ENCODE measurements at places on chromosomes 2 and 18.

GRCh38 chr2:207251573-207252192 lies 85.9 kb upstream of the KLF7 start:
- peaks cover 11% of the 10 kb centered on the region for H3K4me1 ChIP-seq
- DNase-seq = no peak
- H3K36me3 ChIP-seq = no peaks in the 10 kb centered on the region
- no peak overlapping the region for H3K4me3 ChIP-seq
- no peaks in the 10 kb centered on the region for H3K27me3 ChIP-seq
- no peak overlapping the region for H3K27ac ChIP-seq

DNA sequence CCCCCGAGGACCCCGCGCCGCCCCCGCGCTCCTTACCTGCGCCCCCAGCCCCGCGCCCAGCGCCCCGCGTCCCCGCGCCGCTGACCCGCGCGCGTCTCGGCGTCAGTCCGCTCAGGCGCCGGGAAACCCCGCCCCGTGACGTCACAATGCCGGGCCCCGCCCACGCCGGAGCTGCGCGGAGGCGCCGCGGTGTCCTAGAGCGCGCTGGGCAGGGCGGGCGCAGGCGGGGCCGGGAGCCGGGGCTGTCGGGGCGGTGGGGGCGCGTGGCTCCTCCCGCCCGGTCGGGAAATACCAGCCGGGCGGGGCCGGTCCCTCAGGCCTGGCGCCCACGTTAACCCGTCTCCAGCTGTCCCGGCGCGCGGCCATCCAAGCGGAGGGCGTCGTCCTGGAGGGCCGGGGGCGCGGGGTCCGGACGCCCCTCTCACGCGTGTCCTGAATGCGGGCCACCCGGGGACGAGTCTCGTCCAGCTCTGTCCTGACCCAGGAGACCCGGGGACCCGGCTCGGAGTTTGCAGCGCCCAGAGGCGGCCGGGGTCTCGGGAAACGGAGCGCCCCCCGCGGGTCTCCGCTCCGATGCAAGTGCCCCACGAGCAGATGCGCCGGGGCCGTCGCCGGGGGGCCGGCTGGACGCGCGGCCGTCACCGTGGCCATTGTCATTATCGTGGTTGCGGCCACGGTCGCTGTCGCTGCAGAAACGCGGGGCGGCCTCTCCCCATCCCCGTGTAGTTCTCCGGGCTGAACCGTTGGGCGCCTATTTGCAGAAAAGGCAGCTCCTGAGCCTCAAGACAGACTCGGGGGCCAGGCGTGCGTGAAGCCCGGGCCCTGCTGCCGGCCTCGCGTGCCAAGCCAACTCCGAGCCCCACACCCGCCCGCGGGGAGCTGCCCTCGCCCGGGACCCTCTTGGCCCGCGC lies at the start of gene SLC66A2:
Gene SLC66A2, minus strand, starts transcription at position 109 of the 911 bp plus-strand sequence. CDS start 727 bp downstream, outside the sequence.
- DNase-seq = peak; percentile 98
- no peaks in the 10 kb centered on the region for H3K27me3 ChIP-seq
- no peaks in the 10 kb centered on the region for H3K36me3 ChIP-seq
- H3K27ac ChIP-seq = peak within 1 kb of the TSS; percentile 81

DNA sequence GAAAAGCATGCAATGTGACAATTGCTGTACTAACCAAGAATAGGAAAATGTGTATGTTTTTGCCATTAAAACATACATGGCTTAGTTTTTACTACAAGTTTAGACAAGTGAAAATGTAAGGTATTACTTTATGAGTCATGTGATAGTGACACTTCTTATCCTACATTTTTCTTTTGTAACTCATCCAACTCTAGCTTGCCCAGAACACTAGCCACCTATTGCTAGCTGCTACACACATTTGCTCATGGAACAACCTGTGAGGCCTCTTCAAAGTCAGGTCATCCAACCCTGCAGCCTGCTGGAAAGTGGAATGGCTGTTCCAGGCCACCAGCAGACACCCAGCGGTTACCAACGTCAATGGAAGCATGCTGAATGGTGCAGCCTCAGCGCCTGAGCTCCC lies 1043.9 kb downstream of the TMEM182 start:
- H3K36me3 ChIP-seq = no peaks in the 10 kb centered on the region
- H3K27ac ChIP-seq = no peak overlapping the region
- H3K4me1 ChIP-seq = no peaks in the 10 kb centered on the region
- H3K4me3 ChIP-seq = no peak overlapping the region
- no peak for DNase-seq

DNA sequence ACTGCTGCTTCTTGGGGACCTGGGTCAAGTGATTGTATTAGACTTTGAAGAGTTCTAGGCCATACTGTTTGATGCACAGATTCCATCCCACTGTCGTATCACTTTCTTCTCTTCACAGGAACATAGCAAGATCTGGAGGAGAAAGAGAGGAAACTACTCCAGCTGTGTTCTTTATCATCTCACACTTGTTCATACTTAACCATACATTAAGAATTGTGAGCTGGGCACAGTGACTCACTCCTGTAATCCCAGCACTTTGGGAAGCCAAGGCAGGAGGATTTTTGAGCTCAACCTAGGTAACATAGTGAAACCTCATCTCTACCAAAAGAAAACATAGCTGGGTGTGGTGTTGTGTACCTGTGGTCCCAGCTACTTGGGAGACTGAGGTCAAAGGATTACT lies 111.7 kb downstream of the PARD3B start:
- no peak for DNase-seq
- H3K4me3 ChIP-seq = no peak overlapping the region
- H3K27me3 ChIP-seq = no peaks in the 10 kb centered on the region
- no peaks in the 10 kb centered on the region for H3K36me3 ChIP-seq

DNA sequence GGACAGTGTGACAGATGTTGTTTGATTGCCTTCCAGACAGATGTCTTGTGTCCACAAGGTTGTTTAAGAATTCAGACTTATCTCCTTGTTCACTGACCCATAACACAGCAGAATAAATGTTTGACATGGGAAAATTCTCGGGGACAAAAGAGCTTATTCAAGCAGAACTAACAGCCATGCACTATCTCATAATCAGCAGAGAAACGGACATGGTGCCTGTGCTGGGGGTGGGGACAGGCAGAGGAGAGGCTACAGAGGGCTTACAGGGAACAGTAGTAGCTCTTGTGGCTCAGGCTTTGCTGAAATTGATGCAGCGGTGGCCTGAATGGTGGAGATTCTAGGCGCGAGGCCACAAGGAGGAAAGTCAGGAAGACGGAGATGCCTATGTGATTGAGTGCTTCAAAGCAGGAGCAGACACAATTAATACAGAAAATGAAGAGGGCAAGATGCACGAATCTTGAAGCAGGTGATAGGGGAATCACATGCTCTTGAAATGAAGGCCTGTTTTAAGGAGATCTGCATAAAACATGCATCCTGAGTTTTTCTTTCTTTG lies 62.0 kb upstream of the CAB39 start:
- DNase-seq = peak; percentile 26
- no peak overlapping the region for H3K4me3 ChIP-seq
- H3K27ac ChIP-seq = no peak overlapping the region
- no peaks in the 10 kb centered on the region for H3K4me1 ChIP-seq
- H3K36me3 ChIP-seq = no peaks in the 10 kb centered on the region

GRCh38 chr18:13486686-13487085 lies 239.7 kb downstream of the FAM210A start:
- H3K27ac ChIP-seq = no peak overlapping the region
- H3K27me3 ChIP-seq = no peaks in the 10 kb centered on the region
- H3K4me3 ChIP-seq = no peak overlapping the region
- H3K4me1 ChIP-seq = no peaks in the 10 kb centered on the region
- H3K36me3 ChIP-seq = no peaks in the 10 kb centered on the region

- no peaks in the 10 kb centered on the region for H3K36me3 ChIP-seq
- peaks cover 11% of the 10 kb centered on the region for H3K4me1 ChIP-seq
- no peaks in the 10 kb centered on the region for H3K27me3 ChIP-seq
- H3K4me3 ChIP-seq = no peak overlapping the region
- no peak overlapping the region for H3K27ac ChIP-seq
Observed at GRCh38 chr2:234403074-234403473, 93.8 kb downstream of the ARL4C start.

DNA sequence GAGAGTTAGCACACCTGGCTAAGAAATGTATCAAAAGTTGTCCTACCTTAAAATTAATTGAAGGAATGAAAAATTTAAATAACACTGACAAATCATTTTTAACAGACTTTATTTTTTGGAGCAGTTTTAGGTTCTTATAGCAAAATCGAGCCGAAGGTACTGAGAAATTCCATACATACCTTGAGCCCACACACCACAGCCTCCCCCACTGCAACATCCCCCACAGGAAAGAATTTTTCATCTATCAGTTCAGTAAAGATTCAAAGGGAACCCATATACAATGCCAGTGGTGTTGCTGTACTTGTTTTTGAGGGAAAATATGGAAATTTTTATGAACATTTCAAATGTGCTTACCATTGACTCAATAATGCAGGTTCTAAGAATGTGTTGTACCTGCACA lies 169.8 kb upstream of the HS6ST1 start:
- no peak overlapping the region for H3K4me3 ChIP-seq
- no peak for DNase-seq
- no peaks in the 10 kb centered on the region for H3K27me3 ChIP-seq
- H3K27ac ChIP-seq = no peak overlapping the region

GRCh38 chr2:206915121-206915520 lies 24.2 kb upstream of the CPO start:
- no peak overlapping the region for H3K4me3 ChIP-seq
- no peaks in the 10 kb centered on the region for H3K4me1 ChIP-seq
- no peak overlapping the region for H3K27ac ChIP-seq
- H3K36me3 ChIP-seq = no peaks in the 10 kb centered on the region
- no peaks in the 10 kb centered on the region for H3K27me3 ChIP-seq
- no peak for DNase-seq

GRCh38 chr2:38409156-38410102 lies 32.4 kb upstream of the ATL2 start:
- H3K27ac ChIP-seq = peak overlapping the region; percentile 45
- DNase-seq = peak; percentile 69
- H3K27me3 ChIP-seq = no peaks in the 10 kb centered on the region

- H3K36me3 ChIP-seq = peaks cover 25% of the 10 kb centered on the region
- peaks cover 11% of the 10 kb centered on the region for H3K4me1 ChIP-seq
- no peak overlapping the region for H3K27ac ChIP-seq
- no peaks in the 10 kb centered on the region for H3K27me3 ChIP-seq
- no peak overlapping the region for H3K4me3 ChIP-seq
- no peak for DNase-seq
Observed at GRCh38 chr2:223916181-223916920, 28.8 kb downstream of the WDFY1 start.

GRCh38 chr18:35267161-35267651 lies 22.8 kb downstream of the ZSCAN30 start:
- peak overlapping the region; percentile 90 for H3K27ac ChIP-seq
- peak overlapping the region; percentile 78 for H3K4me3 ChIP-seq
- no peaks in the 10 kb centered on the region for H3K27me3 ChIP-seq
- H3K36me3 ChIP-seq = peaks cover 14% of the 10 kb centered on the region
- no peaks in the 10 kb centered on the region for H3K4me1 ChIP-seq

DNA sequence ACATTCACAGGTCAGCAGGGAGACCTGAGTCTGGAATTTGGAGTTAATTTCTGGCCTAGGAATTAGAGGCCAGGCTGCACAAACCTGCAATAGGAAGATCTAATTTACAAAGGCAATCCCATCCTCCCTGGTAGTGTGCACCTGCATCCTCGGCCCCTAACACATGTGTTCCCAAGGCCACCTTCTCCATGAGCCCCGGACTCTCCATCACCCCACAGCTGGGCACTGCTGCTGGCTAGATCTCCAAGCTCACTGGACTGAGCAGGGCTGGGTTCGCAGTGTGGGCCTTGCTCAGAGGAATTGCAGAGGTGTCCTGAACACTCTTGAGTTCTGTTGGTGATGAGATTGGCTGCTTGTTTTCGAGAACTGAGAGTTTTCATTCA lies 162.6 kb upstream of the TWIST2 start:
- no peak overlapping the region for H3K27ac ChIP-seq
- DNase-seq = no peak
- H3K4me3 ChIP-seq = no peak overlapping the region
- no peaks in the 10 kb centered on the region for H3K4me1 ChIP-seq

GRCh38 chr18:48777026-48777743 lies 173.6 kb downstream of the SMAD7 start:
- no peaks in the 10 kb centered on the region for H3K27me3 ChIP-seq
- no peak overlapping the region for H3K4me3 ChIP-seq
- H3K36me3 ChIP-seq = no peaks in the 10 kb centered on the region
- peak; percentile 86 for DNase-seq
- peak overlapping the region; percentile 42 for H3K27ac ChIP-seq
- peaks cover 55% of the 10 kb centered on the region for H3K4me1 ChIP-seq

- H3K27me3 ChIP-seq = no peaks in the 10 kb centered on the region
- DNase-seq = no peak
- H3K36me3 ChIP-seq = no peaks in the 10 kb centered on the region
- H3K4me1 ChIP-seq = no peaks in the 10 kb centered on the region
Observed at GRCh38 chr18:21281603-21282002, 39.6 kb downstream of the GREB1L start.

- H3K27me3 ChIP-seq = no peaks in the 10 kb centered on the region
- no peaks in the 10 kb centered on the region for H3K36me3 ChIP-seq
- no peak for DNase-seq
Observed at GRCh38 chr2:88167740-88168139, 2.4 kb upstream of the THNSL2 start.

DNA sequence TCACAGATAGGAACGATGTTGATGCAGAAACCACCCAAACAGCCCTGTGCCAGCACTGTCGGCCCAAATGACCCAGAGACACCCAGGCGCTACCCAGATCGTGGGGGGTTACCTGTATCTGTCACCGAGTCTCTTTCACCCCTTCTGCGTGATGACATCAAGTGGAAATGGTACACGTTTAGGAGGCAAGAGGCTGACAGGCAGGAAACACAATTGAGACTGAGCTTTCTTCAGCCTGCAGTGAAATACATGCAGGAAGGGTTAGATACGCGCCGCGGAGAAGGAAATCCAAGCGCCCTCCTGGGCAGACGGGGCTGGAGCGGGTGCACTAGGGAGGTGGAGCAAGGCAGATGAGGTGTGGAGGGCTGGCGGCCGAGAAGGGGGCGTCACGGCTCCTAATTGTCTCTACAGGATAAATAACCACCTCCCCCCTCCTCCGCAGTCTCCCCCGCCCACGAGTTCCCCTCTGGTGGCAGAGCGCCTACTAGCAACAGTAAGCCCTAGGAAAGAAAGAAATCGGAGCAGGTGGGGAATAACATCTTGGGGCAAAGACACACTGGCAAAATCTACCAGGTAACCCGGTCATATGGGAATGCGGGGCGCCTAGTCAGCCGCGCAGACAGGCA lies at the start of gene RNF152:
Gene RNF152, minus strand, starts transcription at position 325 of the 626 bp plus-strand sequence. CDS start 76,544 bp downstream, outside the sequence.
- H3K4me3 ChIP-seq = peak within 1 kb of the TSS; percentile 73
- peaks cover 6% of the 10 kb centered on the region for H3K27me3 ChIP-seq
- peaks cover 8% of the 10 kb centered on the region for H3K4me1 ChIP-seq
- peak; percentile 63 for DNase-seq
- no peaks in the 10 kb centered on the region for H3K36me3 ChIP-seq
- H3K27ac ChIP-seq = peak within 1 kb of the TSS; percentile 82
